ENCODE measurements at places on chromosomes 7 and 10. TPM values are rescaled to one million over a fixed set of nuclear protein-coding genes. Genes with fewer than 3 reads are reported as not detected.

GRCh38 chr10:30832001-30832748, 199.5 kb downstream of the ZNF438 start:
- DNase-seq, result no peak

DNA sequence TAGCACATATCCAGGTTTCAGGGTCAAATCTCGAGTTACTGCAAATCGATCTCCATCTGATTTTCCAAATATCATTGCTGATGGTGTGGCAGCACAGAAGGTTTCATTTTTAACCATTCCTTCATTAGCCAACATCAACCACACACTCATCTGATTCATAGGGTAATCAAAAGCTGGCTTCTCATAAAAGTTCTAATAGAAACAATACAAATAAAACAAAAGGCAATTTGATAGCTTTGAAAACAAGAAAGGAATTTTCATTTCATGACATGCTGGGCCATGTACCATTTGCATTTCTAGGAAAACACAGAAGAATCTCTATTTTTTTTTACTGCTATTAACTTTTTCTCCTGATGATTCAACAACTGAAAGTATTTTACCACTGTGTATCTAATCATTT, 147.7 kb upstream of the SLC26A5 start:
- DNase-seq, result peak; percentile 9

GRCh38 chr10:70889291-70889690, 926 bp upstream of the PCBD1 start:
- DNase-seq, result no peak

GRCh38 chr10:235915-236314, 100.7 kb downstream of the ZMYND11 start:
- peak; percentile 62 for DNase-seq

GRCh38 chr10:48249763-48250351, 24.6 kb downstream of the FRMPD2 start:
- no peak for DNase-seq

GRCh38 chr7:65338346-65338745, 35.3 kb upstream of the ZNF92 start:
- no peak for DNase-seq

DNA sequence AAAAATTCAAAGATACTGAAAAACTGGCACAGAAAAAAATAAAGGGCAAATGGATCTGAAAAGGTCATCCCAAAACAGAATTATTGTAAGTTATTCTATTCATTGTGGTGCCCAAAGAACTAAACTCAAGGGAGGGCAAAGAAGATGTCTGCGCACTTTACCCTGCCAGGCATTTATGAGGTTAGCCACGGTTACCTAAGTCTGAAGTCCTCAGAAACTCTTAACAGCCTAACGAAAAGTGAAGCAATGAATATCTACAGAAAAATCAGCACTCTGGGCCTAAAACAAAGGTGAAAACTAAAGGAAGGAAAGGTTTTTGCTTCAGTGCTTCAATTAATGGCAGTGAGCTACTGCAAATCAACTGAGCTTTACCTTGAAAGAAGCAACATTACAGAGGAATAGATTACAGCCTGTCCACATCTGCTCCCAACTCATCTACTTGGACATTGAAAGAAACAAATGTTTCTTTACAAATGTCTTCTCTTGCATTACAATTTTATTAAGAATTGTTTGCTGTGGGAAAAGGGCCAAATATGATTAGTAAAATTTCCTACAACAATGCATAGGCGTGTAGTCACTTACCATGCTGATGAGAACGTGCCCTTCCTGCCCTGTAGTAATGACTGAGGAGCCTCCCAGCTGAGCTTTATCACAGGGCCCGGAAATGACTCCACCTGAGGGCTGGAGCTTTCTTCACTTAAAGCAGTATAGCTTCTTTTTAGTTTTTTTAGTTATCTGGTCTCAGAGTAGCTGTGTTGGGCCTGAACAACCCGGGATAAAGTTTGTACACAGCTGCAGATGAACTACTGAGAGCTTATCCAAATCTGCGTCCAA, at the start of gene TUBAL3:
Gene TUBAL3, minus strand, starts transcription at position 621 of the 834 bp plus-strand sequence. Its CDS starts 36 bp downstream, at position 585.
- no peak for DNase-seq

DNA sequence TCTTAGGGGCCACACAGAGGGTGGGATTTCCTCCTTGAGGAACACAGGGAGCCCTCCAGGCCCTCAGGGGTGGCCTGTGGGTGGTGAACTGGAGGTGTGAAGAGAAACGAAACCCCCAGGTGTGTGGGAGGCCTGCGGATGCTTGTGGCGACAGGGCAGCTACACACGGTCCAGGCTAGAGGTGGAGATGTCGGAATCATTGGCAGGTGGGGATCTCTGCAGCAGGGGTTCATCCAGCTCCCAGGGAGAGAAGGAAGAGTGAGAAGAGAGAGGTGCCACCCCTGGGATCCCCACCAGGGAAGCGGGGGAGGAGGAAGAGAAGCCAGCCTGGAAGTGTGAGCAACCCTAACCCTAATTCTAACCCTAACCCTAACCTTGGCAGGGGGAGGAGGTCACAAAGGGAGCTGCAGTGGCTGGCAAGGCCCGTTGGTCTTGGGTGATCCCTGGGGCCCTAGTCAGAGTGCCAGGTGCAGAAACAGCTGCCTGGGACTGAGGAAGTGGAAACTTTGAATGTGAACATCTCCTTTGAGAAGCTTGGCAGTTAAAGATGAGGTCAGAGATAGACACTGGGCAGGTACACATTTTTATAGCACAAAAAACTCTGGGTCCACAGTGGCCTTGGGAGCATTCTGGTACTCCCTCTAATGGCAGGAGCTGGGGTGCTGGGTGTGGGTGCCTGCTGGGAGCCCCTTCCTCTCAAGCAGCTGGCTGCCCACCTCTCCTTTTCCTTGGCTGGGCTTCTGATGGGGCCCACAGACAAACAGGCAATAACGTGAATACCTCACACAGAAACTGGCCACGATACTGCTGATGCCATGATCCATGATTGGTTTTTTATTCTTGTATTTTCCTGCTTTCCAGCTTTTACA, 6.8 kb upstream of the AEBP1 start:
- no peak for DNase-seq

DNA sequence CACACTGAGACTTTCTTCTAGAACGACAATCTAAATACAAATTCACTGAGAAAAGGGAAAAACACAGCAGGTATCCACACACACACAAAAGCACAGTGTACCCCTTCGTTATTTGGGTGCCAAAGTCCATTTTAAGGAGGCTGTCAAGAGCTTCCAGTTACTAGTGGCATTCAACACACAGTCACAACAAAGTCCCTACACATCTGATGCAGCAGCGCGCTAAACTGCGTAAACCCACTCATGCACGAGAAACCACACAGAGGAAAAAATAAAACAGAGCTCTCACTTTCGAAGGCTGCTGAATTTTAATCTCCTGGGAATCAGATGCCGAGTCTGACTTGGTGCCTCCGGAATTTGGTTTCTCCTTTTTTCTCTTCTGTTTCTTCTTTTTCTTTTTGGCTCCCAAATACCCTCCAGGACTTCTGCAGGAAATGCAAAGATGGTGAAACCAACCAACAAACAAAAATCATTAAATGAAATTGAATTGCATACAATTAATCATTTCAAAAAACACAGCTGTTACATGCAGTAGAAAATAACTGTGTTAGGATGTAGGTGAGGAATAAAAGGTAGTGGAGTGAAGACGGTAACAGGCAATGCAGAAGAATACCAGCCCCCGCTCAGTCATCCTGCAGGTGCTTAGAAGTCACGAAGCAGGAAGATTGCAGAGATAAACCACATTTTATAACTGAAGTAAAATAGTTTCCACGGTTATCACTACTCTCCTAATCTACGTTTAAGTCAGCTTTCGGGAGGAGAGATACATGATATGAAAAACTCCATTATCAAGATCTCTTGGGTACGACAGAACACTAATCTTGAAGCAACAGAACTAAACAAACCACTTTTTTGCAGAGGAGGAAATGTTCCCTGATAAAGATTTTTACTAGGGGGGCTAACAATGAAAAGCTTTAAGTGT, 27.1 kb downstream of the NMT2 start:
- DNase-seq, result no peak

GRCh38 chr10:87790185-87790584, 27.8 kb downstream of the ATAD1 start:
- no peak for DNase-seq

- DNase-seq, result no peak
Observed at GRCh38 chr10:45280113-45280760, 35.2 kb downstream of the OR13A1 start.

- no peak for DNase-seq
Observed at GRCh38 chr10:4043897-4044665, 259.1 kb upstream of the KLF6 start.

The FOXP2 gene
- 5.0 TPM for total RNA-seq

The SHLD2 gene
- total RNA-seq, result 17.8 TPM

The LRRC18 gene
- total RNA-seq, result not detected

Data from GM23248 (cell line).